CD8-positive, alpha-beta memory T cell (primary cell): ENCODE measurements at places on chromosomes 2 and 18. TPM values are rescaled to one million over a fixed set of nuclear protein-coding genes. Genes with fewer than 3 reads are reported as not detected.

- H3K36me3 ChIP-seq, result no peaks in the 10 kb centered on the region
- DNase-seq, result no peak
- no peak overlapping the region for H3K4me3 ChIP-seq
- H3K4me1 ChIP-seq, result no peaks in the 10 kb centered on the region
- H3K27ac ChIP-seq, result no peak overlapping the region
Observed at GRCh38 chr18:62876111-62876510, 160.8 kb downstream of the PHLPP1 start.

DNA sequence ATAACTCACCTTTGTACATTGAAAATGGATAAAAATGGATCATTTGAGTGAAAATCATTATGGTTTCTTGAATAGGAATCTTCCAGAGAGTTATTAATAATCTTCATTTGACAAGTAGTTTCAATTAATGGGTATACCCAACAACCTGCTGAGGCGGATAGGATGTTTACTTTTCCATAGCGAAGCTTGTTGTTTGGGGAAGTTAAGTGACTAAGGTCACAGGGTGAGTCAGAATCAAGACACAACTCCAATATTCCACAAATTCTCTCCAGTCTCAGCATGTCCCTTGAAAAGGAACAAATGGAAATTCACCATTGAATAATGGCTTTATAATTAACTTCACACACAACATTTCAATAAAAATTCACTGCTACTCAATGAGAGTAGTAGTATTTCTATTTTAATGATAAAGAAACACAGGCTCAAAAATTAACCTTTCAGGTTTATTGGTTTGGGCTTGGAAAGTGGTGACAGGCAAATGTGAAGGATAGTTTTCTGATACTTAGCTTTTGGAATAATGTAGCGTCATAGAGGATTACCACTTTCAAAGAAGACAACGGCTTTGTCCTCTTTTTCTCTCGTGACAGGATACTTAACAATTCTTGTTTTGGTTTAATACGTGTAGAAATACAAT, 211.3 kb downstream of the GPD2 start:
- H3K4me1 ChIP-seq, result no peaks in the 10 kb centered on the region
- no peak for DNase-seq
- no peaks in the 10 kb centered on the region for H3K27me3 ChIP-seq
- H3K4me3 ChIP-seq, result no peak overlapping the region
- H3K27ac ChIP-seq, result no peak overlapping the region

DNA sequence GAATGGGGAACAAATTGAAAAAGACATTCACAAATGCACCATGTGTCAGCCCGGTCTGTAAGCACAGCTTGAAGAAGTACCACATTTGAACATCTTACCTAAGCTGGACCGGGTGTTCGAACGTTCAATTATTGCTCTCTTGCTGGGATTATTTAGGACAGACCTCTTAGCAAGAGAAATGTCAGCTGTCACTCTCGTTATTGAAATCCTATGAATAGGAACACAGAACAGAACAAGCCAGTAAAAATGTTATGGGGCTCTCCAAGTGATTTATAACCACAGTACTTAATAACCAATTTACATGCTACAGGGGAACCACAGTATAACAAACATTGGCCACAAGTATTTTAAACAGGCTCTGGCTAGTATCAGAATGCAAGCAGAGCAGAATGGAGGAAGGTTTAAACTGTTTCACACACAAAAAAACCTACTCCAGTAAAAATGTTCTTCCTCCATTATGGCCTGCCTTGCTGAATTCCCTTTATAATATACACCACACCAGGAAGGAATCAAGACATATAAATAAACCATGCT, 32.5 kb upstream of the ARL5A start:
- no peaks in the 10 kb centered on the region for H3K4me1 ChIP-seq
- no peak for DNase-seq
- no peaks in the 10 kb centered on the region for H3K27me3 ChIP-seq
- no peaks in the 10 kb centered on the region for H3K36me3 ChIP-seq
- no peak overlapping the region for H3K27ac ChIP-seq

Gene NUP35
- 42.5 TPM for total RNA-seq

Gene WNT10A
- total RNA-seq, result 1.5 TPM
